ENCODE measurements at places on chromosomes 6 and 20. TPM values are rescaled to one million over a fixed set of nuclear protein-coding genes. Genes with fewer than 3 reads are reported as not detected.

GRCh38 chr6:21767891-21768648 lies 174.5 kb downstream of the SOX4 start:
- H3K4me1 ChIP-seq = no peaks in the 10 kb centered on the region
- no peak overlapping the region for H3K4me3 ChIP-seq
- no peak overlapping the region for H3K27ac ChIP-seq
- H3K27me3 ChIP-seq = peaks cover 4% of the 10 kb centered on the region
- no peak for DNase-seq

- H3K36me3 ChIP-seq = no peaks in the 10 kb centered on the region
- H3K27me3 ChIP-seq = no peaks in the 10 kb centered on the region
- H3K4me1 ChIP-seq = no peaks in the 10 kb centered on the region
- no peak overlapping the region for H3K27ac ChIP-seq
Measured at GRCh38 chr6:166026586-166027126, 141.0 kb downstream of the TBXT start.

DNA sequence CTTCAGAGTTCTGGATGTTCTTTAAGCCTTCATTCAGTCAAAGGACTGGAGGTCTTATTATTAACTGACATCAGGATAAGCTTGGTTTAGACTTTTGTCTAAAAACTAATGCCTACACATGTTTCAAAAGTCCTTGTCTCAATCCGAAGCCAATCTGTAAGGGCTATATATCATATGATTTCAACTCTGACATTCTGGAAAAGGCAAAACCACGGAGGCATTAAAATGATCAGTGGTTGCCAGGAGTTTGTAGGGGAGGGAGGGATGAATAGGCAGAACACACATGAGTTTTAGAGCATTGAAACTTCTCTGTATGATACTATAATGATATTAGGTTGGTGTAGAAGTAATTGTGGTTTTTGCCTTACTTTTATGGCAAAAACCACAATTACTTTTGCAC lies 1285.8 kb upstream of the CITED2 start:
- no peak overlapping the region for H3K4me3 ChIP-seq
- peaks cover 8% of the 10 kb centered on the region for H3K4me1 ChIP-seq
- H3K27me3 ChIP-seq = no peaks in the 10 kb centered on the region
- H3K27ac ChIP-seq = no peak overlapping the region
- no peak for DNase-seq

Gene TFEB
- 205 TPM for total RNA-seq

DNA sequence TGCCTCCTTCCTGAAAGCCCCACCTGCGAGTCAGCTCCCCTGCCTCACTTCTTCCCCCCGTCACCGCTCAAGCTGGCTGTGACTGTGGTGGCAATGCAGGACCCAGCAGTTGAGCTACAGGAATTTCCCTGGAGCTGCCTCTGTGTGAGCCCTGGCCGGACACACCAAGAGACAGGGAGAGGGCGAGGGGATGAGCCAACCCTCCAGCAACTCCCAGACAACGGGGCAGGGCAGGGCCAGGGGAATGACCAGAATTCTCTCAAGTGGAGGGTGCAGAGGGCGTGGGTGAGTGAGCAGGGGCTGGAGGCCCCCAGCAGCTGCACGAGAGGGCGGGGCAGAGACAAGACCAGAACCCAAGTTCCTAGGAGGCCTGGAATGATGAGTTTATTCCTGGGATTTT lies 4.9 kb upstream of the ARFGAP1 start:
- no peaks in the 10 kb centered on the region for H3K36me3 ChIP-seq
- no peak overlapping the region for H3K4me3 ChIP-seq
- H3K27me3 ChIP-seq = peaks cover 18% of the 10 kb centered on the region
- DNase-seq = no peak

- H3K27ac ChIP-seq = no peak overlapping the region
- peaks cover 24% of the 10 kb centered on the region for H3K4me1 ChIP-seq
- H3K36me3 ChIP-seq = no peaks in the 10 kb centered on the region
- H3K4me3 ChIP-seq = no peak overlapping the region
- H3K27me3 ChIP-seq = no peaks in the 10 kb centered on the region
Measured at GRCh38 chr6:22029171-22029570, 267.7 kb downstream of the PRL start.

Gene OOEP
- 0.22 TPM for total RNA-seq

- no peak for DNase-seq
- H3K27ac ChIP-seq = no peak overlapping the region
- H3K27me3 ChIP-seq = peaks cover 11% of the 10 kb centered on the region
Measured at GRCh38 chr20:17902531-17903083, 66.0 kb downstream of the SNX5 start.

Gene GTSF1L
- total RNA-seq = 1.3 TPM

DNA sequence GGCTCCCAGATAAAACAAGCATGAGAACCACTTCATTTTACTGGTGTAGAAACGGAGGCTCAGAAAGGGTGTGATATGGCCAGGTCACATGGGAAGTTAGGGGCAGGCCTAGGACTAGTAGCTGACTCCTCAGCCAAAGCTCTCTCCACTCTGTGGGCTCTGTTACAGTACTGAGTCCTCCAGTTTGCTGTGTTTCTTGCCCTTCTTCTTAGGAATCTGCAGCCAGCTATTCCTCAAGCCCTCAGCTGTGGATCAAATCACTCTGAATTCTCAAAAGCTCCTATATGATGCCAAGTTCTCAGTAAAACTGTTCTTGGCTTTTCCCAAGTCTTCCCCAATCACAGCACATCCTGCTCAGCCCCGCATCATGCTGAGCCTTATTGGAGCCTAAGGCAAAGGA lies 42.5 kb upstream of the ADGRF1 start:
- no peaks in the 10 kb centered on the region for H3K4me1 ChIP-seq
- peaks cover 10% of the 10 kb centered on the region for H3K27me3 ChIP-seq
- H3K27ac ChIP-seq = no peak overlapping the region
- H3K36me3 ChIP-seq = no peaks in the 10 kb centered on the region
- no peak for DNase-seq

GRCh38 chr6:131173680-131174079 lies 38.4 kb downstream of the AKAP7 start:
- no peaks in the 10 kb centered on the region for H3K4me1 ChIP-seq
- H3K27ac ChIP-seq = no peak overlapping the region
- H3K4me3 ChIP-seq = no peak overlapping the region
- peaks cover 20% of the 10 kb centered on the region for H3K36me3 ChIP-seq

GRCh38 chr20:35298264-35298663 lies 6.0 kb upstream of the FAM83C start:
- peaks cover 5% of the 10 kb centered on the region for H3K36me3 ChIP-seq
- no peak for DNase-seq
- peaks cover 4% of the 10 kb centered on the region for H3K27me3 ChIP-seq
- H3K4me1 ChIP-seq = no peaks in the 10 kb centered on the region

All from activated B cell treated with CpG ODN at 0.5 μM for 24 hours (primary cell).